ENCODE measurements at places on chromosomes 12 and 14. TPM values are rescaled to one million over a fixed set of nuclear protein-coding genes. Genes with fewer than 3 reads are reported as not detected.

DNA sequence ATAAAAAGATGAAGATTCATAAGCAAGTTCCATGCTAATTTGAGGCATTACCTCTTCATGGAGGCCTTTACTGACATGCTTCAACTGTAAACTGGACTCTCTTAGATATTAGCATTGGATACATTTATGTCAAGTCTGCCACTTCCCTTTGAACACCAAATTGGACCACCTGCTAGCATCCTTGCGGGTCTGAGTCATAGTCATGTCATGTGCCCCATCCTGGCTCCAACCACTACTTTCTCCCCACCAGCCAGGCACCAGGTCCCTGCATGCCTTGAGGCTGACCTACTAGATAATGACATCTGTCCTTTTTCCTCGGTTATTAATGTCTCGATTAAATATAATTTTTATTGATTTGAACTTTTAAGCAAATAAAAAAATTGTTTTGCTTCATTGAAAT is 32.9 kb upstream of the EEA1 start:
- no peak for DNase-seq
- no peaks in the 10 kb centered on the region for H3K36me3 ChIP-seq
- H3K27me3 ChIP-seq: no peaks in the 10 kb centered on the region
- no peaks in the 10 kb centered on the region for H3K4me1 ChIP-seq
- H3K27ac ChIP-seq: no peak overlapping the region

GRCh38 chr14:35971965-35972630 is 146.0 kb downstream of the BRMS1L start:
- no peak overlapping the region for H3K4me3 ChIP-seq
- DNase-seq: no peak
- no peaks in the 10 kb centered on the region for H3K36me3 ChIP-seq
- no peak overlapping the region for H3K27ac ChIP-seq

The CCDC184 gene
- 0.37 TPM for total RNA-seq

DNA sequence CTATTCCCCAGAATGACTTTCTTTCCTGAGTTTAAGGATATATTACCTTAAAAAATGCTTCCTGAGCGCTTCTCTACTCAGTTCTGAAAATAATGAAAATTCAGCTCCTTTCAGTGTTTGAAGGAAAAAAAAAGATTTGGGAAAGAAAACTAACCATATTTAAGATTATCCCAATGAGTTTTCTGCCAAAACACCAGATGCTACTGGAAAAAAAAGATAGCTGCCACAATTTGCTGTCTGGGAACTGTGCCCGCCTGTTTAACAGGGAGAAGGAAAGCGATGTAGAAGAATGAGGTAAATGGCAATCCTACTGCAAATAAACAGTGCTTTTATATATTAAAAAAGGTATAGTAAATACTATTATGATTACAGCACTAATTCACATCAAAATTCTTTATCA is 367.6 kb upstream of the PRICKLE1 start:
- no peaks in the 10 kb centered on the region for H3K36me3 ChIP-seq
- DNase-seq: no peak
- H3K27me3 ChIP-seq: no peaks in the 10 kb centered on the region
- H3K4me1 ChIP-seq: no peaks in the 10 kb centered on the region

GRCh38 chr14:104689881-104690711 is 678 bp downstream of the INF2 start:
- H3K36me3 ChIP-seq: no peaks in the 10 kb centered on the region
- peak overlapping the region; percentile 91 for H3K27ac ChIP-seq
- DNase-seq: no peak
- no peaks in the 10 kb centered on the region for H3K27me3 ChIP-seq

DNA sequence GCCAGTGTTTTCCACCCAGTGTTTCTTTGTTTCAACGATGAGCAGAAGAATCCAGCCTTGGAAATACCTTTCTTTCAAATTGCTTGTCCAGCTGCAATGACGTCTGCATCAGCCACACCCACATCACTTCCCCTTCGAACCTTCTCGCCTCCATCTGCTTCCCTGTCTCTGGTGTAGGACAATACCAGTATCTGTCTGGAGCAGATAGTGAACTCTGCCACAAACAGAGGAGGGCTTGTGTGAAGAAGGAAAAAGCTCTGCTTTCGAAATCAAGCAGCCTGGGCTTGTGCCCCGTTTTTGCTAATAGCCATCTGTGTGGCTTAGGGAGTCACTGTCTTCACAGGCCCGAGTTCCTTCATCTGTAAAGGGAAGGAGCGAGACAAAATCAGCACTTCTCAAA is 415.4 kb downstream of the ZFP36L1 start:
- H3K27me3 ChIP-seq: no peaks in the 10 kb centered on the region
- DNase-seq: peak; percentile 78
- peaks cover 23% of the 10 kb centered on the region for H3K4me1 ChIP-seq
- H3K36me3 ChIP-seq: no peaks in the 10 kb centered on the region
- H3K4me3 ChIP-seq: no peak overlapping the region

The TMCC3 gene
- 4.4 TPM for total RNA-seq

The NABP2 gene
- 23.6 TPM for total RNA-seq

- no peak for DNase-seq
- no peaks in the 10 kb centered on the region for H3K4me1 ChIP-seq
- no peaks in the 10 kb centered on the region for H3K27me3 ChIP-seq
- H3K27ac ChIP-seq: no peak overlapping the region
Observed at GRCh38 chr12:3998397-3998796, 125.2 kb upstream of the PARP11 start.

- no peaks in the 10 kb centered on the region for H3K36me3 ChIP-seq
- H3K27ac ChIP-seq: no peak overlapping the region
- no peak for DNase-seq
- no peaks in the 10 kb centered on the region for H3K27me3 ChIP-seq
Observed at GRCh38 chr12:80676856-80677255, 30.6 kb upstream of the MYF6 start.

The CLEC4D gene
- not detected for total RNA-seq

DNA sequence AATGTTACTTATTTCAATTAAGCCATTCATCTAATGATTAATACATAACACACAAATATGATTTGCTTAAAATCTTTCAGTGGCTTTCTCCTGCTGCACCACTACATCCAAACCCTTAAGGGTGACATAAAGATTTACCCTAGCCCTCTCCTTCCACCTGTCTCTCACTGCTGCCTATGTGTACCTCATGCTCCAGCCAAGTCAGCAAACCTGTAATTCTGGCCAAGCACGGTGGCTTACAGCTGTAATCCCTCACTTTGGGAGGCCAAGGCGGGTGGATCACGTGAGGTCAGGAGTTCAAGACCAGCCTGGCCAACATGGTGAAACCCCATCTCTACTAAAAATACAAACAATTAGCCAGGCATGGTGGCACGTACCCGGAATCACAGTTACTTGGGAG is 31.7 kb upstream of the CERS5 start:
- H3K4me1 ChIP-seq: no peaks in the 10 kb centered on the region
- no peak for DNase-seq
- H3K27ac ChIP-seq: no peak overlapping the region
- H3K27me3 ChIP-seq: no peaks in the 10 kb centered on the region

DNA sequence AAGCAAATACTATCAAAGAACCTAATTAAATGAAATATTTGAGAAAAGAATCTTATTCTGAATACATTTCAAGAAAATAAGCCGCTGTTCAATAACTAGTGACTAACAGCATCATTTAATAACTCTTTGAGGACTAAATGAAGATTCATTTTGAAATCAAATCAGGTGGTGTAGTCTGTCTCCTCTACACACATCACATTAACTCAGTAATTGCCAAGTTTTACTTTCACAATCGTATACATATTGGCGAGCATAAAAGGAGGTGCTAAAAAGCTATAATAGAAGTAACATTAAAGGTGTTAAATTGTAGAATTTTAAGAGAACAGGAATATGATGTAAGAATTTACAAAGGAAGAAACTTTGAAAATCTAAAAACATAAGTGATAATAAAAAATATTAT is 185.1 kb downstream of the MDGA2 start:
- H3K36me3 ChIP-seq: no peaks in the 10 kb centered on the region
- H3K27ac ChIP-seq: no peak overlapping the region
- no peaks in the 10 kb centered on the region for H3K4me1 ChIP-seq
- no peak for DNase-seq

DNA sequence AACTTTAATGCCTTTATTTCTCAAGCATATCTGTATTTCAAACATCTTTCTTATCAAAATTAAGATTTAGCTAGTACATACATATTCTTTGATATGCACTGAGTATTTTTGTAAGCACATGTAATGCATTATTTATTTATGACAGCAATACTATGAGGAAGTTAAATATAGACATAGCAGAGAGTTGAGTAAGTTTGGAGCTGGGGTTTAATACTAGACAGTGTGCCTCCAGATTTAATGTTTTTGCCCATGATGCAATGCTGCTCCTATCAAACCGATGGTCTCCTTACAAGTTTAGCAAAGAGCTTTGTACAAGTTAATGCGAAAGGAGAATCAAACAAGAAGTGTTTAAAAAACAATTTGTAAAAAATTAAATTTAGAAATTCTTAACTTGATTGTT is 826.6 kb upstream of the MGAT4C start:
- no peak overlapping the region for H3K4me3 ChIP-seq
- H3K4me1 ChIP-seq: no peaks in the 10 kb centered on the region
- H3K27me3 ChIP-seq: no peaks in the 10 kb centered on the region
- no peak for DNase-seq
- no peaks in the 10 kb centered on the region for H3K36me3 ChIP-seq

- H3K4me1 ChIP-seq: no peaks in the 10 kb centered on the region
- DNase-seq: no peak
- no peaks in the 10 kb centered on the region for H3K36me3 ChIP-seq
- no peaks in the 10 kb centered on the region for H3K27me3 ChIP-seq
Observed at GRCh38 chr12:16636435-16637055, 30.6 kb upstream of the LMO3 start.

DNA sequence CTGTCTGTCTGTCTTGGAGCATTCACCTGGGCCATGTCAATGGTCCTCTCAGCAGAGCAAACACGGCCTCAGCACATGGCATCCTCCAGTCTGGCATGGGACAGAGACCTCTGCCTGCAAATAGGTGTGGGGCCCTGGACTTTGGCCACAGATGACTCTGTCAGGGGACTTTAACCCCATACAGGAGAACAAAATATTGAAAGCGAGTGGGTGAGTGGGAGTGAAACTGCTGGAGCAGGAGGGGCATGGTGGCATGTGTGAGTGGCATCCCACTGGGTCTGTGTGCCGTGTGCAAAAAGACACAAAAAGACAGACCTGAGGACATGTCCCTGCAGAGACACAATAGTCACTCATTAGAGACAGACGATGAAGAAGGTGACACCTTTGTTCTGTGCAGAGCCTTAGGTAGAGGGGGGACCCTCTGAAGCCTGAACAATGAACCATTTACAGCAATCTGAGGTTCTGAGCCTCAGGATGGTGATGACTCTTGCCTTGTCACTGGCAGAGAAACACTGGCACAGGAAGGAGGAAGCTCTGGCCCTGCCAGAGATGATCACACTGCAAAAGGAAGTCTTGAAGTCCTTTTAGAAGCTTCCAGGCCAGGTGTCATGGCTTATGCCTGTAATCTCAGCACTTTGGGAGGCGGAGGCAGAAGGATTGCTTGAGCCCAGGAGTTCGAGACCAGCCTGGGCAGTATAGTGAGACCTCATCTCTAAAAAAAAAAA is 7.5 kb downstream of the LAG3 start:
- no peak overlapping the region for H3K27ac ChIP-seq
- no peak overlapping the region for H3K4me3 ChIP-seq
- no peaks in the 10 kb centered on the region for H3K27me3 ChIP-seq

The RTL1 gene
- total RNA-seq: not detected
